ENCODE measurements at places on chromosomes 1 and 21.

- no peak overlapping the region for H3K4me3 ChIP-seq
- H3K36me3 ChIP-seq, result peaks cover 10% of the 10 kb centered on the region
- H3K4me1 ChIP-seq, result no peaks in the 10 kb centered on the region
- no peaks in the 10 kb centered on the region for H3K27me3 ChIP-seq
Observed at GRCh38 chr1:217526636-217527035, 104.3 kb downstream of the GPATCH2 start.

DNA sequence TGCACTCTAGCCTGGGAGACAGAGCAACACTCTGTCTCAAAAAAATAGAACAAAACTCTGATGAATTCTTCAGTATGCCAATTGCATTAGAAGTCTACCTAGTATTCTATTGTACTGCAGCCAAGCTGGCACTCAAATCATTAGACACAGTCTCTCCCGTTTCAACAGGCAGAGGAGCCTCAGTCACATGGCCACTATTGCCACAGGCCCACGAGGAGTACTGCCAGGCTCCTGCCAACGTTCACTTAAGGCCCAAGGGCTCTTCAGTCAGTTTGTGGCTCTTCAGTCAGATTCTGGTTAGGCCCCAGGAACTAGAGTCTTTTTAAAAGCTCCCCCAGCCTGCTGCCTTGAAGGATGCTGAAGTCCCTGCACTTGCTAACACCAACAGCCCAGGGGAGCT is 73.4 kb downstream of the SH3BGR start:
- peaks cover 5% of the 10 kb centered on the region for H3K27me3 ChIP-seq
- no peak for DNase-seq
- no peaks in the 10 kb centered on the region for H3K4me1 ChIP-seq
- H3K27ac ChIP-seq, result no peak overlapping the region
- H3K4me3 ChIP-seq, result no peak overlapping the region

GRCh38 chr1:15031251-15031933 is 122.2 kb upstream of the TMEM51 start:
- no peak overlapping the region for H3K4me3 ChIP-seq
- H3K27me3 ChIP-seq, result no peaks in the 10 kb centered on the region
- no peak for DNase-seq
- peaks cover 8% of the 10 kb centered on the region for H3K4me1 ChIP-seq
- no peaks in the 10 kb centered on the region for H3K36me3 ChIP-seq
- no peak overlapping the region for H3K27ac ChIP-seq

DNA sequence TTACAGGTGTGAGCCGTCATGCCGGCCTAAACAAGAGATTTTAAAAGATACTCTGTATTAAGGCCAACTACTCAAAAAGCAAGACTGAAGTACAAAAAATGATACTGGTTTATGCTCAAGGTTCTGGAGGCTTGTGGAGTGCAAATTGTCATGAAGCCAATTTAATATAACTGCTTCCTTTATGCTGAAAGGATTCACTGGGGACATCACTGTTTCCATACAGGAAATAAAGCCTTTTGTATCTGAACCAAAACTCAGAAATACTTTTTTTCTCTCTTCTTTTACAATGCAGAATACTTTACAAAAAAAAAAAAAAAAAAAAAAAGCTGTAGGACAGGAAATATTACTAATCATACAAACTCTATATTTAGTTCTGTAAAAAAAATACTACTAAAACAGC is 55.5 kb upstream of the CNN3 start:
- DNase-seq, result no peak
- H3K4me3 ChIP-seq, result no peak overlapping the region
- no peaks in the 10 kb centered on the region for H3K27me3 ChIP-seq
- H3K4me1 ChIP-seq, result peaks cover 9% of the 10 kb centered on the region
- H3K27ac ChIP-seq, result no peak overlapping the region

- H3K4me3 ChIP-seq, result no peak overlapping the region
- H3K27me3 ChIP-seq, result no peaks in the 10 kb centered on the region
- no peak for DNase-seq
- H3K27ac ChIP-seq, result no peak overlapping the region
- no peaks in the 10 kb centered on the region for H3K4me1 ChIP-seq
Observed at GRCh38 chr21:40054403-40054802, 187.2 kb downstream of the PCP4 start.

DNA sequence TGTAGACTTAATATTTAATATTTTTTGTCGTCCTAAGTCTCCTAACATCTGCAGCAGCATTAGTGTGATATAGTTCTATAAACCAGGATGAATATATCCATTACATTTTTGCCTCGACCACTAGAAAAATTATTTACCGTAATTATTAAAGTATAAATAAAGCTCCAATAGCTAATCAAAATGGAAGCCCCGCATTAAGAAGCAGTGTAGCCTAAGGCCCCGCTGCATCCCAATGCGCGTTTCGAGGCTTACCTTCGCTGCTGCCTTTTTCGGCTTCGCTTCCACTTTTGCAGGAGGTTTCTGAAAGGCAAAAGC is 891 bp downstream of the HMGN1 start:
- H3K4me3 ChIP-seq, result peak overlapping the region; percentile 84
- H3K27ac ChIP-seq, result peak overlapping the region; percentile 87
- peaks cover 33% of the 10 kb centered on the region for H3K4me1 ChIP-seq
- no peaks in the 10 kb centered on the region for H3K27me3 ChIP-seq
- DNase-seq, result no peak

GRCh38 chr21:18252680-18253079 is 8.0 kb downstream of the CHODL start:
- no peak for DNase-seq
- H3K27ac ChIP-seq, result no peak overlapping the region
- no peaks in the 10 kb centered on the region for H3K27me3 ChIP-seq
- H3K4me3 ChIP-seq, result no peak overlapping the region
- H3K4me1 ChIP-seq, result no peaks in the 10 kb centered on the region
- no peaks in the 10 kb centered on the region for H3K36me3 ChIP-seq

GRCh38 chr1:85624361-85624760 is 43.8 kb downstream of the CCN1 start:
- H3K27ac ChIP-seq, result no peak overlapping the region
- peaks cover 73% of the 10 kb centered on the region for H3K36me3 ChIP-seq
- no peak overlapping the region for H3K4me3 ChIP-seq
- no peaks in the 10 kb centered on the region for H3K27me3 ChIP-seq
- peaks cover 2% of the 10 kb centered on the region for H3K4me1 ChIP-seq

- no peaks in the 10 kb centered on the region for H3K27me3 ChIP-seq
- peaks cover 9% of the 10 kb centered on the region for H3K4me1 ChIP-seq
- no peak overlapping the region for H3K4me3 ChIP-seq
- H3K36me3 ChIP-seq, result peaks cover 1% of the 10 kb centered on the region
Observed at GRCh38 chr1:84271441-84272151, 29.9 kb upstream of the SAMD13 start.

- no peak overlapping the region for H3K4me3 ChIP-seq
- H3K27me3 ChIP-seq, result no peaks in the 10 kb centered on the region
- H3K27ac ChIP-seq, result no peak overlapping the region
- peaks cover 42% of the 10 kb centered on the region for H3K4me1 ChIP-seq
- DNase-seq, result no peak
Observed at GRCh38 chr1:155504207-155504606, 58.4 kb downstream of the ASH1L start.

GRCh38 chr1:203695116-203695515 is 68.5 kb downstream of the ATP2B4 start:
- DNase-seq, result no peak
- no peaks in the 10 kb centered on the region for H3K27me3 ChIP-seq
- H3K4me1 ChIP-seq, result peaks cover 10% of the 10 kb centered on the region
- peaks cover 1% of the 10 kb centered on the region for H3K36me3 ChIP-seq
- no peak overlapping the region for H3K27ac ChIP-seq

- peaks cover 13% of the 10 kb centered on the region for H3K27me3 ChIP-seq
- no peak overlapping the region for H3K27ac ChIP-seq
- no peak overlapping the region for H3K4me3 ChIP-seq
- H3K36me3 ChIP-seq, result no peaks in the 10 kb centered on the region
- no peak for DNase-seq
Observed at GRCh38 chr1:41409825-41410224, 48.6 kb downstream of the FOXO6 start.

DNA sequence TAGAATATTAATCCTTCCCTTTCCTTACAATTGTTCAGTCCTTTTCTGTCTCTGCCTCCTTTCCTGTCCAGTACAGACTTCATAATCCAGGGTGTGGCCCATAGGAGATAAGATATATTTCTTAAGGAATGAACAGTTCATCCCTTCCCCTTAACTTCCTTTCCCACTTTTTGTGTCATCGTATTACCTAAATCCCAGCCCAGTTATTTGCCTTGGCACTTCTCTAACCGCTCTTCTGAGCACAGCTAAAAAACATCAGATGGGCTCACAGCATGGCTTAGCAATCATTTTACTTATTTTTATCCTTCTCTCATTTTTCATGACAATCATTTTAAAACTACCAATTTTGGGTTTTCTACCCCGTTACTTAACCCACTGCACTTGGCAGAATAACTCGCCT is 39.6 kb downstream of the F3 start:
- H3K27me3 ChIP-seq, result no peaks in the 10 kb centered on the region
- no peak overlapping the region for H3K4me3 ChIP-seq
- H3K36me3 ChIP-seq, result peaks cover 55% of the 10 kb centered on the region
- DNase-seq, result no peak
- no peaks in the 10 kb centered on the region for H3K4me1 ChIP-seq

DNA sequence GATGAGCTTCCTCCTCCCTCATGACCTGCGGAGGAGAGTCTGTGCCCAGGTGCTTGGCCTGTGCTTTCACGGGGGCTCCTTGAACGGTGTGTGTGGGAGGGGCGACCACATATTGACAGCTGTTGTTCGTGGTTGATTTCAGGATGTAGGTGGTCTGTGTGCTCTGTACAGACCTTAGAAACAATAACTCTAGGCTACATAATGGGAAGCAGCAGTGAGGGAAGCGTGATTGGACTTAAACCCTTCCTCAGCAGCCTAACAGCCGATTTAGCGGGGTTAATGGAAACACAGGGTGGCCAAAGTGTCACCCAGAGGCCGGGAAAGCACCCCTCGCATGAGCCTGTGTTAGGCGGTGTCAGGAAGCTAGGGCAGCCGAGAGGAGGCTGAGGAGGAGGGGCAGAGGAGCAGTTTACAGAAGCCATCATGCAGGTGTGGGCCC is 56.0 kb downstream of the TBCE start:
- H3K4me3 ChIP-seq, result no peak overlapping the region
- peaks cover 16% of the 10 kb centered on the region for H3K4me1 ChIP-seq
- H3K27ac ChIP-seq, result no peak overlapping the region
- no peaks in the 10 kb centered on the region for H3K36me3 ChIP-seq

DNA sequence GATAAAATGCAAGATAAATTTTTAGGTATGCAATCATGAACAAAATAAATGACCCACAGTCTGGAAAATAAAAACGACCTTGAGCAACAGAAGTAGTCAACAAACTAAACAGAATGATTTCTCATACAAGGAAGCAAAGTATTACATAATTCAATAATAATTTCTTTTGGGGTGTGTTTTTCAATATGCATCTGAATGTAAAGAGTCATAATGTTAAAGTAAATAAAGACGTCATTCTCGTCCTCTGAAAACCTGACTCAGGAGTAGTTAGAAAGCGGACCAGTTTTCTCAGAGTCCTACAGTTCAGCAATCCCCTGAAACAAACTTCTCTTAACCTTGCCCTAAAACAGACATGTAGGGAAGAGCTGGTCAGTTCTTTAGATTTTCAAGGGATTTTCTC is 18.6 kb downstream of the CDC42BPA start:
- H3K4me1 ChIP-seq, result no peaks in the 10 kb centered on the region
- DNase-seq, result no peak
- no peaks in the 10 kb centered on the region for H3K27me3 ChIP-seq
- no peaks in the 10 kb centered on the region for H3K36me3 ChIP-seq

DNA sequence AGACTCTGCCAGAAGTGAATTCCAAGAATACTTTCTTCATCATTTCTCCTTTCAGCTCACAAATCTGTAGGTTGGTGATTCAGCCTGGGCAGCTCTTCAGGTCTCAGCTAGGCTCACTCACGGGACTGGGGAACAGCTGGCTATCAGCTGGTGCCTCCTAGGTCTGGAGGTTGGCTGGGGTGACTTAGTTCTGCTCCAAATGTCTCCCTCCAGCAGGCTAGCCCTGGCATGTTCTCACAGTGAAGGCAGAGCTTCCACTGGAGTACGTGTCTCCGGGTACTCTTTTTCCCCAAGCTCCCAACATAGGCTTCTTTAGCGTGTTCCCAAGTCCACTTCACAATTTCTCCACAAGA is 12.5 kb upstream of the VAMP4 start:
- no peaks in the 10 kb centered on the region for H3K4me1 ChIP-seq
- H3K36me3 ChIP-seq, result no peaks in the 10 kb centered on the region
- no peaks in the 10 kb centered on the region for H3K27me3 ChIP-seq
- no peak for DNase-seq
- H3K27ac ChIP-seq, result no peak overlapping the region
- no peak overlapping the region for H3K4me3 ChIP-seq

GRCh38 chr1:158434741-158435140 is 8.7 kb upstream of the OR10K2 start:
- peaks cover 31% of the 10 kb centered on the region for H3K27me3 ChIP-seq
- H3K36me3 ChIP-seq, result peaks cover 3% of the 10 kb centered on the region
- no peaks in the 10 kb centered on the region for H3K4me1 ChIP-seq
- H3K4me3 ChIP-seq, result no peak overlapping the region

- DNase-seq, result no peak
- no peaks in the 10 kb centered on the region for H3K27me3 ChIP-seq
- peaks cover 1% of the 10 kb centered on the region for H3K36me3 ChIP-seq
- H3K27ac ChIP-seq, result no peak overlapping the region
Observed at GRCh38 chr1:23772854-23773242, 5.4 kb upstream of the PITHD1 start.

DNA sequence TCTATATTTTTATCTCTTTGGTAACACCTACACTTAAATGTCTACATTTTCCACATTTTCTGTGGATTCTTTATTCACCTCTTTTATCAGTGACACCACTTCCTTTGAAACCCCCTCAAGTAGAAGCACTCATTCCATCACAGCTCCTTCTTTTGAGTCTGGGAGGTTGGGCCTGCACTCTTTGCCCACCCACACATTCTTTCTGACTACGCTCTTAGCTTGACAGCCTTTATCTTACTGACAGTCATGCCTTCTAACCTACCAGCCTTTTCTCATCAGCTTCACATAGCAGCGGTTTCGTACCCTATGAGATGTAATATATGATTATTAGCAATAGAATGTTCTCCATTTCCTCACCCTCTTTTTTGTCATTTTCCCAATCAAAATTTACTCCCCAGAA is 151.9 kb downstream of the TNFSF18 start:
- peak; percentile 11 for DNase-seq
- H3K27me3 ChIP-seq, result peaks cover 7% of the 10 kb centered on the region
- no peak overlapping the region for H3K4me3 ChIP-seq

- H3K4me3 ChIP-seq, result no peak overlapping the region
- H3K36me3 ChIP-seq, result no peaks in the 10 kb centered on the region
- H3K27me3 ChIP-seq, result peaks cover 3% of the 10 kb centered on the region
- no peak for DNase-seq
- H3K27ac ChIP-seq, result no peak overlapping the region
- peaks cover 7% of the 10 kb centered on the region for H3K4me1 ChIP-seq
Observed at GRCh38 chr1:186050360-186050759, 316.2 kb downstream of the HMCN1 start.

GRCh38 chr1:110173466-110174105 is 23.3 kb downstream of the SLC6A17 start:
- no peak overlapping the region for H3K27ac ChIP-seq
- no peak overlapping the region for H3K4me3 ChIP-seq
- H3K27me3 ChIP-seq, result no peaks in the 10 kb centered on the region
- DNase-seq, result no peak
- H3K36me3 ChIP-seq, result no peaks in the 10 kb centered on the region
- no peaks in the 10 kb centered on the region for H3K4me1 ChIP-seq

Measured in activated naive CD4-positive, alpha-beta T cell treated with anti-CD3 and anti-CD28 coated beads for 36 hours (primary cell).